ENCODE measurements at places on chromosomes 16 and 17.

GRCh38 chr16:68548947-68549346 is 9.9 kb downstream of the ZFP90 start:
- DNase-seq: no peak

DNA sequence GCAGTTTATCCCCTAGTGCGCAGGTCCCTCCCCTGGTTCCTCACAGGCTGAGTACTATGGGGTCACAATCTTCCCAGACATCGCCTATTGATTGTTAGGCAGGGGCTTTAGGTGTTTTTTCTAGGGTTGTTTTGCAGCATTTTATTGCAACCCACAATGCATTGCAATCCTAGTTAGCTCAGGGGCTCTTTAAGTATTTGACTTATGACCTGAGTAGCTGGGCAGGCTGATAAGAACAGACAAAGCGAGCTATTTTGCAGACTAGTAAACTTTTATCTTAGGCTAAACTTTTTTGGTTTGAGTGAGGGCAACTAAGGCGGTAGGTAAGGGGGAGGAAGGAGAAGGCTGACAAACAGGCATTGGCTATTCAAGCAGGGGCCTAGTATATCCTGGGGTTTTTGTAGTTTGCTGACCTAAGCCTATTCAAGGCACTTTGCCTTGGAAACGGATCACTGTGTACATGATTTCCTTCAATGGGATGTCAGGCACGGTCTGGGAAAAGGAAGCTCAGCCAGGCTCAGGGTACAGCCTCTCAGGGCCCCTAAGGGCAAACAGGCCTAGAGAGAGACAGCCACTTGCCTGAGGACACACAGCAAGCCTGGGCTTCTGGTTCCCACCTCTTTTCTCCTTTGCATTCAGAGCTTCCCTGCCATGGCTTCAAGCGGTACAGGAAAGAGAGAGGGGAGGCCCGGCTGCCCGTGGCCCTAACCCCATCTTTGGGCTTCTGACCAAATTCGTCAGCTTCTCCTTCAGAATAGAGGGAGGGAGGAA is 6.4 kb downstream of the DRC7 start:
- no peak for DNase-seq

- peak; percentile 74 for DNase-seq
Measured at GRCh38 chr16:19583665-19584300, 28.3 kb downstream of the VPS35L start.

GRCh38 chr17:74544991-74545842 is 698 bp downstream of the CD300C start:
- no peak for DNase-seq
